ENCODE measurements at places on chromosomes 13 and 19.

- DNase-seq: no peak
Observed at GRCh38 chr13:48804821-48805601, 151.3 kb downstream of the CYSLTR2 start.

- DNase-seq: no peak
Observed at GRCh38 chr19:51944798-51945552, 17.7 kb downstream of the ZNF613 start.

- DNase-seq: no peak
Observed at GRCh38 chr13:50548586-50548985, 294.9 kb downstream of the DLEU7 start.

GRCh38 chr13:25906191-25906661 is 145.6 kb downstream of the SHISA2 start:
- no peak for DNase-seq

GRCh38 chr13:94795292-94795691 is 82.9 kb upstream of the SOX21 start:
- no peak for DNase-seq

GRCh38 chr19:47991191-47991808 is 670 bp downstream of the BSPH1 start:
- no peak for DNase-seq

DNA sequence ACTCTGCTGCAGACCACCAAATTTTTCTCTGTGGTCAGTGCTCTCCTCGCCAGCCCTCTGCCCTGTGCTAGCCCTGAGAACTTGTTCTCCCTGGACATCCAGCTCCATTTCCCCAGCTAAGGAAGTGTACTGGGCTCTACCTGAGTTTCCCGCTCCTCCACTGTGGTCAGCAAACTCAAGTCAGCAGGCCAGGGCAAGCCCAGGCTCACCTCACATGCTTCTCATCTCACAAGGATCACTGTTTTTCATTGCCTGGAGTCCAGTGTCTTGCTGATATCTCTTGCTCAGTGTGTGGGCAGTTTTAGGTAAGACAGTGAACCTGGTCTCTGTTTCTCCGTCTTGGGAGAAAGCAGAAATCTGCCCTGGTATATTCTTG is 201.4 kb downstream of the FOXO1 start:
- no peak for DNase-seq

DNA sequence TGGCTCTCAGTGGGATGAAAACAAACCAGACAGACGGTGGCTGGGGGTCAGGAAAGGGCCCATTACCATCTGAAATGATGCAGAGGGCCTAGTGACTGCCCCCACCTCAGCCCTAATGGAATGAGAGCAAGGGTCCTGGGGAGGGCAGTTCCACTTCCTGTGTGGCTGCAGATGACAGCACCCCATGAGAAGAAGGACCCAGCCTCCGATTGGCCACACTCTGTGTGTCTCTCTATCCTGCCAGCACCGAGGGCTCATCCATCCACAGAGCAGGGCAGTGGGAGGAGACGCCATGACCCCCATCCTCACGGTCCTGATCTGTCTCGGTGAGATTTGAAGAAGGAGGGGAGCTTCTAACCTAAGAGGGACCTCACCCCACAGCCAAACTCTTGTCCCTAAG is 498 bp downstream of the LILRB1 start:
- DNase-seq: no peak

DNA sequence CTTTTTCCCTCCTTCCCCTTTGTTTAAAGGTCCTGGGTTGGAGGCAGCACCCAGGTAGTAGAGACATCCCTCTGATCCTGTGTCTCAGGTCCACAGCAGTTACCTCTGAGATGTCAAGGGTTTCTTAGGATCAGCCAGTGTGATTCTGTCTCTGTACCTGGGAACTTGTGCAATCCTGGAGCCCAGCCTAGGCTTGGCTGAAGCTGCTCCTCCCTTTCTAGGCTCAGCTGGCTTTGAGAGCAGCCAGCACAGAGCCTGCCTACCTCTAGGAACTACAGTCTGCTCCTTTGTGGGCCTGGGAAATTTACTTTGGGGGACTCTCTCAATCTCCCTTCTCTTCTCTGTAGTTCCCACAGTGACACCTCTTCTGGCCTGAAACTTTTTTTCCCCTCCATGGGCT is 171.6 kb downstream of the MTUS2 start:
- DNase-seq: no peak

- no peak for DNase-seq
Observed at GRCh38 chr13:76725211-76725610, 161.0 kb downstream of the KCTD12 start.

DNA sequence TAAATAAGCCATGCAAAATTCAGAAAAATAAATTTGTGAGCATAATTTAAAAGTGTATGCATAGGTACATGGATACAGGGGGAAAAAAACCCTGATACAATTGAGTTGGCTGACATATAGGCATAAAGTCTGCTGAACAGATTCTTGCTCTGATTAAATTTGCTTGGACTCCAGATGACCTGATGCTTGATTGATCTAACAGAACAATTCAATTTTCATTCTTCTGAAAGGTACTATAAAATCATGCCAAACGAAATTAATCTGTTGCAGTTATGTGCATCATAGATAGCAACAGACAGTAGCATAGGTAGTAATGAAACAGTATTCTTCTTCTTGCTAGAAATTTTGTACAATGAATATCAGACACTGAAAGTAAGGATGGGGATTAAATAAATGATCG is 578.2 kb upstream of the SLITRK6 start:
- no peak for DNase-seq

GRCh38 chr19:41861846-41862245 is 1.8 kb downstream of the RPS19 start:
- no peak for DNase-seq

- no peak for DNase-seq
Observed at GRCh38 chr13:80262051-80262695, 78.8 kb downstream of the SPRY2 start.

DNA sequence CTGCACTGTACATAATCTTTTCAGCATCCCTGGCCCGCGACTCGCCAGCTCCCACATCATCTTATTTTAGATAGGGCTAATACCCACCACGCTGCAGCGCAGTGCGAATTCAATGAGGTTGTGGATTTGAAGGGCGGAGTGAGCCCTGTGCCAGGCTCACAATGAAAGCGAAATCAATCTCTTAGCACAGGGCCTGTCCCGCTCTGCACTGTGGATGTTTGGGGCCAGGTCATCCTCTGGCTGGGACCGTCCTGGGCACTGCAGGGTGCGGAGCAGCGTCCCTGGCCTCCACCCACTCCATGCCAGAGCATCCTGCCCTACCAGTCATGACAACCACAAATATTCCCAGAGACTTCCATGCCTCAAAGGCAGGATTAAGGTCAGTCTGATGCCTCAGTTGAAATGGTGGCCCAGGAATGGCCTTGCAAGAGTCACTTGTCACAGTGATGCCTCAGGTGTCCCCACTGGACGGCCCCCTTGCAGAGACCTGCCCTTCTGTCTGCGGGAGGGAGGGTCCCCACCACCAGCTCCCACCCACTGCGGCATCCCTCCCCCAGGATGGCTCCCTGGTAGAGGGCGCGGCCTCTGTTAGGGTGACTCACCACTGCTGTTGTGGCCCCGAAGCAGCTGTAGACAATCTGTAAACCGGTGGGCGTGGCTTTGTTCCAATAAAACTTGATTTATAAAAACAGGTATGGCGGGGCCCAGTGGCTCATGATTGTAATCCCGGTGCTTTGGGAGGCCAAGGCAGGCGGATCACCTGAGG is 5.6 kb downstream of the UHRF1 start:
- DNase-seq: no peak

All from HuH-7.5 (cell line).